ENCODE measurements at places on chromosomes 5 and 9.
A peak's percentile ranks its signal among the peaks of the same experiment; 100 is the strongest.

DNA sequence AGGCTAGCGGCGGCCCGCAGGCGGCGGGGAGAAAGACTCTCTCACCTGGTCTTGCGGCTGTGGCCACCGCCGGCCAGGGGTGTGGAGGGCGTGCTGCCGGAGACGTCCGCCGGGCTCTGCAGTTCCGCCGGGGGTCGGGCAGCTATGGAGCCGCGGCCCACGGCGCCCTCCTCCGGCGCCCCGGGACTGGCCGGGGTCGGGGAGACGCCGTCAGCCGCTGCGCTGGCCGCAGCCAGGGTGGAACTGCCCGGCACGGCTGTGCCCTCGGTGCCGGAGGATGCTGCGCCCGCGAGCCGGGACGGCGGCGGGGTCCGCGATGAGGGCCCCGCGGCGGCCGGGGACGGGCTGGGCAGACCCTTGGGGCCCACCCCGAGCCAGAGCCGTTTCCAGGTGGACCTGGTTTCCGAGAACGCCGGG, 253 bp downstream of the SLC12A2 start:
- DNase-seq = no peak

GRCh38 chr5:107610798-107611197, 59.9 kb downstream of the EFNA5 start:
- DNase-seq = no peak

DNA sequence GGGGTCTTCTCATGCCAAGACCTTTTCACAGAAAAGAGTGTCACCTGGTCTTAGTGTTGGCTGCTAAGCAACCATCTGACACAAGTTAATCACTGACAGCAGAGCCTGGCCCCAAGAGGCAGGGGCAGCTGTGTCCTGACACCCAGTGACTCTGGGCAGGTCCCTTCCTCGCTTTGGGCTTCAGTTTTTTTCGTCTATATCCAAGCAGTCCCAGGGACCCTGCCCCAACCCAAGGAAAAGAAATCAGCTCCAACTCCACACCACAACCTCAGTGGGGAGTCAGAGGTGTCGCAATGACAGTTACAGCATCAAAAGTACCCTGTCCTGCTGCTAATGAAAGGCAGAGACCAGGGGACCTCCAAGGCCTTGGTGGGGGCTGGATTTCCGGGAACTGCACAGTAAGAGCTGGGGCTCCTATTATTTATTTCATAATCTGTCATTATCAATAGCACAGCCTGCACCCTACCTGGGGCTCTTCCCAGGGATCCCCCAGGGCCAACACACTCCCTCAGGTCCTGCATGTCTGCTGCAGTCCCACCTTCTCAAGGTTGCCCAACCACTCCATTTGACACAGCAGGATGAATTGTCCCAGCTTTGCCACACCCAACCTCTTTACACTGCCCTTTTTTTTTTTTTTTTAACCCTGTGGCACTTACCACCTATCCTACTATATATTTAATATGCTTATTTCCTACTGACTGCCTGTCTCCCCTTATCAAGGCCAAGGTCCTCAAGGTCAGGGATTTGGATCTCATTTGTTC, 9.4 kb downstream of the ANKS6 start:
- DNase-seq = no peak

- no peak for DNase-seq
Measured at GRCh38 chr9:123727332-123727731, 202.6 kb downstream of the DENND1A start.

DNA sequence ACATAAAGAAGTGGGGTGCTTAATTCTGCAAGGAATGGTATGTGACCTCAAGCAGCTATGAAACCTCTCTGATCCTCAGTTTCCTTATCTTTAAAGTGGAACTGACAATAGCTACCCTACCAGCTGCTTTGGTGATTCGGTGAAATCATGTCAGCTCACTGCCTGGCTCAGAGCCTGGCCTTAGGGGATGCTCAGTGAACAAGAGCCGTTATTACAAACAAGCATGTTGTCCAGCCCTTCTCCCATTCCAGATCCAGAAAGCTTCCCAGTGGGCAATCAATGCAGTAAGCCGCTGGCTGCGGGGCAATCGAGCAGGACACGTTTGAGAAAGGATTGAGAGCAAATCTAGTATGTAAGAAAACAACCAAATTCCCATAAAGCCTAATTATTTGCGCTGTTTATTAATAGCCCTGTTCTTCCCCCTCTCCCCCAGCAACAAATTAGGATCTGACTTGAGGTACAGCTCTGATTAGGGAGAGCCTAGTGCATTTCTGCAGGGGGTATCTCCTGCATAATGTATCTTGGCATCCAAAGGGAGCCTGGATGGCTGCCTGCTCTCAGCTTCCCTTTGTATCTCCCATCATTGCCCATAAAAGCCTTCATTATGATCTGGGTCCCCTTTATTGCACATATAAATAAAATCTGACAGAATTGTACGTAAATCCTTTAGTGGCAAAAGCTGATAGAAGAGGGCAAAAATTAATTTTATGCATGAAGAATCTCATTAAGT, 371.4 kb downstream of the TMEM232 start:
- no peak for DNase-seq

DNA sequence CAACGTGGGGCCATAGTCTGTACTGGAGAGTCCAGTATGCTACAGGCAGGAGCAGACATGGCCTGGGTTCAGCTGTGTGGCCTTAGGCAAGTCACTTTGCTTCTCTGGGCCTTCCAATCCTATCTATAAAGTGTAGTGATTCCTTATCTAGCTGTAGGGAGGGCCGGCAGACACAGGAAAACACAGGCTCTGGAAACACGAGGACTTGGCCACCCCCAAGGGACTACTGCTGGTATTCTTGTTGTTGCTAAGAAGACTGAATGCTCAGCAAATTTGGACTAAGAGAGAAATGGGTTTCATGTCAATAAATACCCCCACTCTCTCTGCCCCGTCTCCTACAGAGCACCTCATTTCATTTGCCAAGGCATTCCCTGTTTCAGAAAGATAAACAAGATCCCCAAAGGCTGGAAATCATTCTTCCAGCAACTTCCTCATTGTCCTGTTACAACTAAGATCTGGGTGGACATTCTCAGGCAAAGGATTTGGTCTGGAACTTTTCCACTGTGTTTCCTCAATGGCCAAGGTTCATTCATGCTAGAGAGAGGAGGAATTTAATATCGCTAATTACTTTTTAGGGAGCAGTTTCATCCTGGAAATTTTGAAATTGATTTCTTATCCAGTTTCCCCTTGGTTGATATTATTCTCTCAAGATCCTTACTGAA, 105.8 kb downstream of the GABBR2 start:
- DNase-seq = no peak

- no peak for DNase-seq
Measured at GRCh38 chr9:98010445-98010844, 27.3 kb downstream of the ANP32B start.

DNA sequence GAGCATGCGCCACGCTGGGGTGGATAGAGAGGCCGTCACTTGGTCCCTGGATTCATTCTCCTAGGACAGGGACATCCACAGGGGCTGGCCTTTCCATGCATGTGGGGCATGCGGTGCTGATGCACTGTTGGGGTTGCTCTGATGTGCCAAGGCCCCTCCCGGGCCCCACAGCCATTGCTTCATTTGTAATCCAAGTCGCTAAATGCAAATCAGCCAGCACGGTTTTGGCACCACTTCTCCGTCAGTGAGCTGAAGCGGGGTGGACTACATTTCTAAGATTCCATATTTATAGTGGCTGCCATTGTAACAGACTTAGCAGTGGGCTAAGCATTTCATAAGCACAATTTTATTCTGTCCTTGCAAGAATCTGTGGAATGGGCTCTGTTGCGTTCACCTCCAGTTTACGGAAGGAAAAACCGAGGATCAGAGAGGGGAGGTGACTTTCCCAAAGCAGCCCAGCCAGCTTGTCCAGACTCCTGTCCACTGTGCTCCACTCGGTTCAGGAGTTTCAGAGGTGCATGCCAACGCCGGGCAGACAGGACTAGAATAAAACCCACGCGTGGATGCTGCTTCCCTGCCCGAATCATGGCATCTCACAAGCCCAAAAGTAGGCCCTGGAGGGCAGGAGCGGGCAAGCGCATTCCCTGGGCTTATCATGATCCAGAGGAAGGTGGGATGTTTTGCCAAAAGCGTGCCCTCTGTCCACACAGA, 102.6 kb upstream of the COL5A1 start:
- no peak for DNase-seq

DNA sequence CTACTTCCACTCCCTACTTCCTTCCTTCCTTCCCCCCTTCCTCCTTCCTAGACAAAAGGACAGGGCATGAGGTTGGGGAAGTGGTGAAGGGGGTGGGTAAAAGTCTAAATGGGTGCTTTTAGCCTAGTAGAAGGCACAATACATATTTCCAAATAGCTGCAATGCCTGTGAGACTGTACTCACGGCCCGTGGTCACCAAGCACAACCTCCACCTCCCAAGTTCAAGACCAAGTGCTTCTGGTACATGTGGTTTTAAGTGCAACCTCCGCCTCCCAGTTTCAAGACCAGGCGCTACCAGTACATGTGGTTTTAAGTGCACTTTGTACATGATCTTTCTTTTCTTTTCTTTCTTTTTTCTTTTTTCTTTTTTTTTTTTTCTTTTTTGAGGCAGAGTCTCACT, 14.5 kb upstream of the NTNG2 start:
- DNase-seq = no peak

GRCh38 chr9:109110329-109111021, 9.3 kb downstream of the TMEM245 start:
- DNase-seq = no peak

- peak; percentile 22 for DNase-seq
Measured at GRCh38 chr5:154221371-154221896, 30.9 kb downstream of the GALNT10 start.

DNA sequence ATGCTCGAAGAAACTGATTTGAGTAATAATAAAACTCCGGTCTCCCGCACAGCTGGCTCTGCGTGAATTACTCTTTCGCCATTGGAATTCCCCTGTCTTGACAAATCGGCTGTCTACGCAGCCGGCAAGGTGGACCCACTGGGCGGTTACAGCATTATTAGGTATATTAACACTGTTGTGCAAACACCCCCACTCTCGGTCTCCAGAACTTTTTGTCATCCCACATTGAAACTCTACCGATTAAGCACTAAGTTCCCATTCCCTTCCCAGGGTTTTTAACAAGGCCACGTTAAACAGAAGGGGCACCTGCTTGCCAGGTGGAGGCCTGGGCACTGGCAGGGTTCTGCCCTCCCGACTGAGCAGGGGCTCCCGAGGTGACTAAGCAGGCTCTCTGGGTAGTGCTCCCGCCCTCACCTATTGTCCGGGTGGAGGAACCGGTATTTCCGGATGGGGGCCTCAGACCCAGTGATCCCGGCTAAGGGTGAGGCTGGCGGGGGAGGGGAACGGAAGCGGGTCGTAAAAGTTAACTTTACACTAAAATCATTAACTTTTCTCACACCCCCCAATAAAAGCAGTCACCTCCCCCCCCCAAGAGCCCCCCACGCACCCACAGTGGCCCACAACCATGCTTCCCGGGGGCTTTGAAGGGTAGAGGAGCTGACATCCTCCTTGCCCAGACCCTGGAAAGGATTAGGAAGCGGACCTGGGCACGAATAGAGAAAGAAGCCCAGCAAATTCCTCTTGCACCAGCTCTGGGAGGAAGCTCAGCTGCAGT, 53.5 kb upstream of the TJP2 start:
- DNase-seq = no peak

DNA sequence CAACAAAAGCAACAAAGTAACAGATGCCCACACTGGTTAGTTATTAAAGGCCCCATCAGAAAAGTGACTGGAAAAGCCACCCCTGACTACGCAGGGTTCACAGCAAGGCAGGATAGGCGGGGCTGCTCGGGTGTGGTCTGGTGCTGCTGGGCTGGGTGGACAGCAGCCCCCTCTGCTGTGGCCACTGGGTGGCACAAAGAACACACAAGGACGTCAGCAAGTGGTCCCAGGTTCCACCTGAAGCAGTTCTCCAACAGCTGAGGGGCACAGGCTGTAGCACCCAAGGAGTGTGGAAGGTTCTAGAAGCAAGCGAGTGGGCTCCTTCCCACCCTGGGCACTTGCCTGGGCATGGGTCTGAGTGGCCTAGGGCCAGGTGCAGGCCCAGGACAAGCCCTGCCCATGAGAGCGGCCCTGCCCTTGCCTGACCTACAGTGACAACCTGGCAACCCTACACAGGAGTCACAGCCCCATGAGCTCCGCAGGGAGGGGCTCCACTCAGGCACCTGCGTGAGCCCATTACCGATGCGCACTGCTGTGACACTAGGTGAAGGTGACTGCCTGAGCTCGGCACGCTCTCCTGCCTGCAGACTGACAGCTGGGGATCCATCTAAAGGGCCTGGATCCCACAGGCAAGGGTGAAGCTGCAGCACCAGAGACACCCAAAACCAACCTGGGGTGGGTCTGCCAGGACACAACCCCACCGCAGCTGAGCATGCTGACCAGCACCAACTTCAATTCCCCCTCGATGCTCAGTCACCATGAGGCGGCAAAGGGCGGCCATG, 8.1 kb downstream of the BRD9 start:
- no peak for DNase-seq

DNA sequence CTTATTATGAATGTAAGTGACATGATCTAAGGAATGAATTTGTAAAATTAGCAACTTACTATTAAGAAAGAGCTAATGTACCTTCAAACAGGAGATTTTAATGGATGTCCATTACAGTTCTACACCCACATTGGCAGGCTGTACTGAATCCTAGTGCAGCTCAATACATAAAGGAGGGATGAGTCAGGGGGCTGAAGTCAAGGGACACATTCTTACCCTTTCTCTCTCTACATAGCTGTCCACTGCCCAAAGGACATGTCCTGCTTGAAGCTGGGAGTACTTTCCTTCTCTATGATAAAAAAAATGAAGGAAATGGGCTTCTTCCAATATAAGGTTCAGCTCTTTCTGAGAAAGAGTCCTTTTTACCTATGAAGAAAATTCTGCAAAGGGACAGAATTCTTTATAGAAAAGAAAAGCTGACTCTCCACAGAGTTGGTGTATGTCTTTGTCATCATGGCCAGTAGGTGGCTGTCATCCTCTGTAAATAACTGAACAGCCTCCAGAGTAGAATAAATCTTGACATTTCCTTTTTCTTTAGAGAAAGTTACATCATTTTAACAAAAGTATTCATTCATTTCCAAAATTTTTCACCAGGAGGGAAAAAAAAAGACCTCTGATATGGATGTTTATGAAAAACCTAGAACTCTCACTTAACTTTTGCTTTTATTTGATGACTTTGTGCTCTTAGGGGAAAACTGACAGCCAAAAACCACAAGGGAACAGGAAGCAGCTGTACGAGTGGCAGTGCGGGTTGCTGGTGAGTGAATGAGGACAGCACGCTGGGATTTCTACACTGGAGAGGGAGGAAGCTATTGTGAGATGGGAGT, 13.1 kb upstream of the IFNA14 start:
- peak; percentile 75 for DNase-seq

- DNase-seq = no peak
Measured at GRCh38 chr9:123418506-123418905, 62.5 kb downstream of the CRB2 start.

- DNase-seq = no peak
Measured at GRCh38 chr5:25688156-25688555, 1043.4 kb upstream of the CDH10 start.

GRCh38 chr9:124510650-124511425, 3.6 kb upstream of the NR5A1 start:
- DNase-seq = no peak

GRCh38 chr9:2559192-2560152, 62.1 kb upstream of the VLDLR start:
- DNase-seq = no peak

- DNase-seq = no peak
Measured at GRCh38 chr5:67149951-67150523, 46.6 kb downstream of the CD180 start.

- no peak for DNase-seq
Measured at GRCh38 chr5:164746723-164747122, 1241.3 kb downstream of the MAT2B start.

Data from inflammatory macrophage treated with lipopolysaccharide for 1 hour (primary cell).